Stimulated activated CD4-positive, alpha-beta T cell treated with anti-CD3 and anti-CD28 coated beads, Interleukin-12 subunit alpha, Interleukin-12 subunit beta, amount 100 ng/mL, for 48 hours (primary cell): ENCODE measurements at places on chromosomes 3 and 15.

GRCh38 chr3:61560517-61561373 lies 626 bp upstream of the PTPRG start:
- DNase-seq = peak; percentile 4

DNA sequence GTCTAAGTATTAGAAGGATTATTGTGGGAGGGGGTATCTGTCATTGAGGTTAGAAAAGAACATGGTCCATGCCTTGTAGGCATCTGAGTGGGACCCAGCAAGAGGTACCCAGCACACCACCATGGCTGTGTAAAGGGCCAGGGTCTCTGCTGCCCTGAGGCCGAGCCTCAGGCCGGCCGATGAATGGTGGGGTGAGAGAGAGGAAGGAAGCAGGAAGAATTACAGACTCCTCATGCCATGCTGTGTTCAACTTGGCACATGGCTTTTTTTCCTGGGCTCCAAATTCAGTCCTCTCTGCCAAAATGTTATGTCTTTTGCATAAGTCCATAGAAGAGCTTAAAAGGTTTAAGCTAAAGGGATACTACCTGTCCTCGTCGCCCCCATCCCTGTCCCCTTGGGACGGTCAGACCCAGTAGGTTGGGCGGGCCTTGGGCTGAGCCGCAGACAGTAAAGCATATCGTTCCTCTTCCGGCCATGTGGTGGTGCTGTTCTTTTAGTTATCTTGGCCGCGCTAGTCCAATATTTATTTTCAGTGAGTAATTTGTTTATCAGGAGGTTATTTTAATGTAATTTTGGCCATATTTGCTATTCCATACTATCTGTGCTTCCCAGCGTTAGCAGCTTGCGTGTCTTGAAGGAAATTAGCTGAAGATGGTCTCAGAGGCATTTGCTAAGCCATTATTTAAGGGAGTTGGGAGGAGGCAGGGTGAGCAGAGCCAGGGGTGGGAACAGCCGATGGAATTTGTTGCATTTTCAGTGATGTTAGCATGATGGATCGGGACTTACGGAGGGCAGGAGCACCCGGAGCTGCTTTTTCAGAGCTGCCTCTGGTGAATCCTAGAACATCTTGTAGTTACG lies 152.4 kb downstream of the AGBL1 start:
- peak; percentile 18 for DNase-seq

DNA sequence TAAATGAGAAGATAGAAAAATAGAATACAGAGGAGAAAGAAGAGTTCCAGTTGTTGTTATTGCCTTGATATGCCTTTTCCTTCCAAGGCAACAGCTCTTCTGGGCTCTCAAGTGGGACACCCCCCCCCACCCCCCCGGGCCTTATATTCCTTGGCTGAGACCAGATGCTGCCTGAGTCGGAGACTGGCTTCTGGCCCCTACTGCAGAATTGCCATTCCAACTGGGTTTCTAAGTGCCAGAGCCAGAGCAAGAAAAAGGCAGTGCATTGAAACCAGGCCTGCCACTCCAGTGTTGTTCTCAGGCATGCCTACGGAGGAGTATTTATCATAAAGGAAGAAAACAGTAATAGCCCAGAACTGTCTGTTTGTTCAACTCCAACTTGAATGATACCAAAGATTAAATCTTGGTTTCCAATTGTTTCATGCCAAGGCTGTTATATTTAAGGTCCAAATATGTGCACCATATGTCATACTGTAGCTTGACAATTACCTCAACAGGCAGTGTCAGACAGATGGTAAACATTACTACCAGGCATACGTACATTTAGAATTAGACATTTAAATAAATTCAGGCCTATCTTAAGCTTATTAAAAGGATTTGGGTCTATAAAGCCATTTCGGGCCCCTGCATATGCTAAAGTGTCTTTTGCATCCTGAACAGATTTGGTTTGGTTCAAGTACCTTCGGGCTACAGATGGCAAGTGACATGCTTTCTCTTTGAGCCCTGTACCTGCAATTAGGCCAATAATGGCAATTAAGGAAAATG lies 209.9 kb upstream of the SEMA6D start:
- DNase-seq = no peak

DNA sequence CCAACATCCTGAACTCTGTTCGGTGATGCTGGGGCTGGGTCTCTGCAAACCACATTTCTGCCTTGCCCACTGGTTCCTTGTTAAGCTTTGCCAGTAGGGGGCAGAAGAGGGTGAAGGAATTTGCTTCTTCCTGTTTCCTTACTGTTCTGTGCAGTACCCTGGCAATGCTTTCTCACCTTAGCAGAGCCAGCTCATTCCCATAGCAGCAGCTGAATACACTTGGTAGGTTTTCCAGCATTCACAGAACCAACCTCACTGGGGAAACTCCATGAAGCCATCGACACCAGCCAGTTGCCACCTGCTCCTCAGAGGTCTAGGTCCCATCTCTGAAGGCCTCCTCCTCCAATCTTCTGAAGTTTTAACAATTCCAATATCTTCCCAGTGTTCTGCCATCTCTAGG lies 308.4 kb downstream of the PDCD6IP start:
- DNase-seq = no peak

DNA sequence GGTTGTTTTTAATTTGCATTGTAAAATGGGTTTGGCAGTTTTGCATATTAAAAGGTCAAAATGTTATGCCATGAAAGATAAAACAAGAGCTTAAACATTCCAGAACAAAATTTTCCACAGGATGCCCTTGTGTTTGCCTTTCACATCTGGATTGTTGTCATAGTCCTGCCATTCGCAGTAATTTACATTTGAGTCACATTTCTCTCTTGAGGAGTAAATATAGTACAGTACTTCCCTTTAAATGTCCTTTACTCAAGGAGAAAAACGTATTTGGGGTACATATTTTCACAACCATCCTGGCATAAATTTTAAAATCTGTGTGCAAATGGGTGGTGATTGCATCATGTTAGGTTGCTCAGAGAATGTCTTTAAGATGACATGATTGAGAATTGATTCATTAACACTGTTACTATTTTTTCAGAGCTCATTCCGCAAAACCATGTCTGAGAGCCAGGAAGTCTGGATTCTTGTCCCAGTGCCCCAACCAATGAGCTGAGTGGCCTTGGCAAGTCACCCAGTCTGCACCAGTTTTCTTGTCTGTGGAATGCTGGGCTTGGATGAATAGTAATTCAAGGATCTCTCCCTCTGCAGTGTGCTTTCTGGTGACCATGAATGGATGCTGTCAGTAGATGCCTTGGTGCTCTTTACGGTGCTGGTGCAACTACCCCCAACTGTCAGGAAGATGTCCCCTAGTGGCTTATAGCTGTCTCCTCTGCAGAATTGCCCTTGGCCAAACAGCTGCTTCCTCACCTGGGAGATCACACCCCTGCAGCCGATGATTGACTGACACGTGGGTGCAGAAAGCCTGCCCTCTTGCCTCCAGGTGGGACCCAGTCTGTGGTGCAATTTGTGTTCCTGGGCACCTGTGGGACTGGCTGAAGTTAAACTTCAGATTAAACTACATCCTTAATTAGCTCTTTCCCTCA lies 43.0 kb downstream of the ABHD5 start:
- no peak for DNase-seq

GRCh38 chr3:17384567-17385296 lies 357.7 kb downstream of the TBC1D5 start:
- no peak for DNase-seq

DNA sequence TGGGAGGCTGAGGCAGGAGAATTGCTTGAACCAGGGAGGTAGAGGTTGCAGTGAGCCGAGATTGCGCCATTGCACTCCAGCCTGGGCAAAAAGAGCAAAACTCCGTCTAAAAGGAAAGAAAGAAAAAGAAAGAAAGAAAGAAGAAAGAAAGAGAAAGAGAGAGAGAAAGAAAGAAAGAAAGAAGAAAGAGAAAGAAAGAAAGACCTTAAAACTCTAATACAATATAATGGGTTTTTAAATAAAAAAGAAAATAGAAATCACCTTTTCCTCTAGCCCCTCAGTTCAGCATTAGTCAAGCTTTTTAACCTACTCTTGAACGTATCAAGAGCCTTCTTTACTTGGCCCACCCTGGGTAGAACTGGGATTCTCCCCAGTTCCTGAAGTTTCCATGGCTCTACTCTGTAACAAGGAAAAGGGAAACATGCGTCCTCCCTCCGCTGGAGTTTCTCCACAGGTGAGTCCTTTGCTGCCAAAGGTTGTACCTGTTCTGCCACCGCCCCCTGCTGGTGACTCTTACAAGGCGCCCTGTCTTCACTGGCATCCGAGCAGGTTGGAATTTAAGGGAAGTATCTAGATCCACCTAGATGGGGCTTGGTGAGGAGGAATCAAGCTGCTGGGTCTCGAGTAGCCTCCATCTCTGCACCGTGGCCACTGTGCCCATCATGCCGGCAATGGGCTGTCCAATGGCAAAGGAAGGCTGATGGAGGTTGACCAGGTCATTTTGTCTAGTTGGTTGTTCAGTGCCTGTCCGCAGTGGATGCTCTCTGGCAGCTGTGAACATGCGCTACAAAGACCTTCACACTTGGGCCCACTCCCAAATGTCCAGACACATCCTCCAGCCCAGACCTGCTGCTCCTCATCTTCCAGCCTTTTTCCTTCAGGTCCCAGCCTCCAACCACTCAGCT lies 20.6 kb upstream of the EPHB3 start:
- peak; percentile 78 for DNase-seq

DNA sequence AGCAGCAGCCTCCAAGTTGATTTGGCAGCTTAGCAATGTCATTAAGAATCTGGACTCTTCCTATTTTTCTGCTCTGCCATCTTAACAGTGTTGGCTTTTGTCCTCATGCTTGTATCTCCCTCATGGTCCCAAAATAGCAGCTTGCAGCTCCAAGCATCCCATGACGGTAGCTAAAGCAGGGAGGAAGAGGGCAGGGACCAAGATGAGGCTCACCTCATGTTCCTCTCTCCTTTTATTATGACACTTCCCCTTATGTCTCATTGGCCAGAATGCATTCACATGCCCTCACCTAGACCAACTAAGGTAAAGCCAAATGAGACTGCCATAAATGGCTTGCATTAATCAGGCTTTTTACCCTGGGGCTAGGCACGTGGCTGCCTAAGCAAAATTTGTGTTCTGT lies 382.4 kb downstream of the SHQ1 start:
- DNase-seq = no peak

GRCh38 chr15:45022871-45023658 lies at the start of gene SORD:
TSS of gene SORD (plus strand) at chr15:45023195. CDS start at chr15:45023284, 89 bp downstream.
- peak; percentile 90 for DNase-seq

GRCh38 chr3:177553012-177553411 lies 355.7 kb upstream of the TBL1XR1 start:
- DNase-seq = no peak

DNA sequence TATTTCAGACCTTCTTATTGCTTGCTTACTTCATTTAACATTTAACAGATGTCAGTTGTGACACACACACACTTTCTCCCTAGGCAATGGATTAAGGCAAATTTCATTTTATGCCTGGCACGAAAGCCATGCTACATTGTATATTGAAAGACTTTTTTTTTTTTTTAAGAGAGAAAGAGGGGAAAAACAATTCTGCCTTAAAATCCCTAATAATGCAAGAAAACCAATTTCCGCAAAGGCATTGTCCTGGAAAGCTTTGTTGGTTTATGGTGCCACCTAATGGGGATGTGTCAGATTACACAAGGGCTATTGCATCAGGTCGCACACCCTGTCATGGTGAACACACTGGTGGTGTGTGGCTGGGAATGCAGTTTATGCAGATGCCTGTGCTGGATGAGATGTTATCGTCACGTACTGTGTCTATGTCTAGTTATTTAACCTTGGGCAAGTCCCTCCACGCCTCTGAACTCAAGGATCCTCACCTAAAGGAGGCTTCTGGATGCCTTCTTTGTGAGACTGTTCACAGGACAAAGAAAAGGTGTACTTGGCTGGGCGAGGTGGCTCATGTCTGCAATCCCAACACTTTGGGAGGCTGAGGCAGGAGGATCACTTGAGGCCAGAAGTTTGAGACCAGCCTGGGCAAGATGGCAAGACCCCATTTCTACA lies 37.3 kb upstream of the RFTN1 start:
- DNase-seq = peak; percentile 89

DNA sequence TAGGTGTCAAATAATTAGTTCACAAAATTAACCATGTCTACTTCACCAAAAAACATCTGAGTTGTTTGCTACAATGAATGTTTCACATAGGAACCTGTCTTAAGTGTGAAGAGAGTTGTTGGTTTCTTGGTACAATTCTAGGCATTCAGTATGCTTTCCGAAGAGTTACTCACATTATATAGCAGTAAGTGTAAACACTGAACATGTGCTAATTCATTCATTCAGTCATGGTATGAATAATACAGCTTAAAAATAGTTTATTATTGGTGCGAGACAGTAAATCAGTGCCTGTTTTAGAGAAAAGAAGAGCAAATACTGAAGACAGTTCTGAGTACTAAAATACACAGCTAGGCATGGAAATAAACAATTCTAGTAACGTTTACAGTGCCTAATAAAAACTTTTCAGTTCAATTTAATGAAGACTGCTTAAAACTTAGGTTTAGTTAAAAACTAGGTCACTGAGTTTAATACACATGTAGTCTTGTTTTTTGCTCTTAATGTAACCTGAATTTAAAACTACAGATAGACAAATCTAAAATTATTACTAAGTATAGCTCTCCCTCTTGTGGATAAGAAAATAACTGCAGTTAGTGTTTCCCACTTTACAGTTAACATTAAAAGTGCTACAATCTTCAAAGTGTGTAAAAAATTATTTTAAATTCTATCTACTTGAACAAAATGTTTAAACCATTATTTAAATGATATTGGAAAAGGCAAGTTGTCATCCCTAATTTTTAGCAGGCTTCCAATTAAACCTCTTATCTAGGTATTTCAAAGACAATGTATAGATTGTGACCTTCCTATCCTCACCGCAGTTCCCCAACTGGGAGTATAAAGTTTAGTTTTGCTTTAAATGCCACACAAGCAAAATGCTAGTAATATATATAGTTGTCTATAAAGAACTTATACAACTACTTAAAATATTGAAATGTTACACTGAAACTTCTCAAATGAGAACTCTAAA lies 20.1 kb upstream of the ZCWPW2 start:
- DNase-seq = no peak

- DNase-seq = no peak
Measured at GRCh38 chr3:132573797-132574211, 23.3 kb upstream of the ACKR4 start.

- no peak for DNase-seq
Measured at GRCh38 chr3:33799202-33799551, 747 bp downstream of the PDCD6IP start.

GRCh38 chr3:138593488-138594149 lies 441 bp downstream of the CEP70 start:
- DNase-seq = no peak

- no peak for DNase-seq
Measured at GRCh38 chr3:108218811-108219210, 3.4 kb downstream of the IFT57 start.
